ENCODE measurements at places on chromosomes 7 and 10.

- no peak for DNase-seq
Measured at GRCh38 chr7:109895536-109895935, 1195.4 kb upstream of the LRRN3 start.

GRCh38 chr7:139566736-139567646, 43.5 kb downstream of the CLEC2L start:
- no peak for DNase-seq

DNA sequence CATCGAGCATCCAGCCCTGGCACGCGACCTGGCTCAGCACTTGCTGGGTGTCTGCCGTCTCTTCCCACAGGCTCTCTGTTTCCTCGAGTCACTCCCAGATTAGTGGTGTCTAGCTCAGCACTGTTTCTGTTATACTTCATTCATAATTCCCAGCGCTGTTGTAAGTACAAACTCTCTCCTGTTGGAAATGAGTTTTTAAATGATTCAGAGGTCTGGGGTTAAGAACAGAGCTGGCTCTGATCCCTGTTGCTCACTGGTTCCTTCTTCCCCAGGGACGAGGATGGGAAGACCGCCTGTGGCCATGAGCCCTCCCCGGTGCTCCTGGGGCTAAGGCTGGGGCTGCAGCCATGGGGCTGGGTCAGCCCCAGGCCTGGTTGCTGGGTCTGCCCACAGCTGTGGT, 17.3 kb upstream of the C10orf95 start:
- no peak for DNase-seq

DNA sequence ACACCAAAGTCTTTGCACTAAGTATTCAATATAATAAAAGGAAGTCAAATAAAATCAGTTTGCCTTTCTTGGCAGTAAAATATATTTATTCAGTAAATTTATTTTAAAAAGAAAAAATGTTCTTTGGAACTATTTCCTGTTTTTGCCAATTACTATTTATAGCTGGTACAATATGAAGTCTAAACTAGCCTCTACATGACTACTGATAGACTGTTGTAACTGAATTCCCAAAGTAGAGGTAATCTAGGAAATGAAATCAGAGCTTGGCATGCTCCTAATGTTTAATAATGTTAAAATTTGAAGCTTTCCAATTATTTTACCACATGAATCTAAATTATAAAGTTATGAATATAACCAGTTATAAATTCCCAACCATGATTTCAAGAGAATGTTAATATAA, 385.5 kb downstream of the SEMA3D start:
- DNase-seq: no peak

- DNase-seq: no peak
Measured at GRCh38 chr7:123425246-123425645, 109.1 kb downstream of the IQUB start.

GRCh38 chr10:28248092-28248491, 54.8 kb downstream of the MPP7 start:
- DNase-seq: no peak

DNA sequence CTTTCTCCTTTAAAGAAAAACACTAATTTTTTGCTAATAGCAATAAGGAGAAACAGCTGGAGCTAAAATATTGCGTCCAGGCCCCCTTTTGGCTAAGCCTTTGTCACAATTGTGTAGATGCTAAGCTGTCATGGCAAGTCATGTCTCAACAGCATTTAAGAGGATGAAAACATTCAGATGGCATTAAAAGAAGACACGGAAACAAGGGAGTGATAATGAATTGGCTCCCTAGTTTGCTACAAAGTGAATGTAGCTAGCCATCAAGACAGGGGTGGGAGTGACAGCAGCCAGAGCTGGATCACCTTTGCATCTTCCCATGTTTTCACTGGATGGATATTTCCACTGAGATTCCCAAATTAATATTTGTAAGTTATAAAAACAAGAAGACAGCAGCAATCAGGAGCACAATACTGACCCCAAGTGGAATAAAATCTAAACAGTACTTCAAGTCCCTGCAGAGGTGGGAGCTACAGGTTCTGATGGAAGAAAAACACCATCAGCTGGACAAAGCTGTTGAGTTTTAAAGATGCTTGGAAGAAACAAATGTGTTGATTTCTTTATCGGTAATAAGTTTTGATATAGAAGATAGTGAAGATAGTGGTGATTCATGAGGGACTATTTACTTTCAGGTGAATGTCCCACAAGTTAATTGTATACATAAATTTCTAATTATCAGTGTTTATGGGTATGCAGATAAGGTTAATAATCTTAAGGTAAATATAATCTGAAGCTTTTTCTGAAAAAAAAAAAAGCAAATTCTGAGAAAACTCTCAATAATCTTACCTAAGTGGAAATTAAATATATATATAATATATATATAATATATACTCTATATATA, 129.4 kb downstream of the SLC16A9 start:
- no peak for DNase-seq
